ENCODE measurements at places on chromosomes 7 and 10.

GRCh38 chr10:68296843-68297663 lies 34.8 kb upstream of the HNRNPH3 start:
- no peak for DNase-seq

GRCh38 chr7:142414135-142414534 lies 156.3 kb upstream of the PRSS58 start:
- DNase-seq: no peak

DNA sequence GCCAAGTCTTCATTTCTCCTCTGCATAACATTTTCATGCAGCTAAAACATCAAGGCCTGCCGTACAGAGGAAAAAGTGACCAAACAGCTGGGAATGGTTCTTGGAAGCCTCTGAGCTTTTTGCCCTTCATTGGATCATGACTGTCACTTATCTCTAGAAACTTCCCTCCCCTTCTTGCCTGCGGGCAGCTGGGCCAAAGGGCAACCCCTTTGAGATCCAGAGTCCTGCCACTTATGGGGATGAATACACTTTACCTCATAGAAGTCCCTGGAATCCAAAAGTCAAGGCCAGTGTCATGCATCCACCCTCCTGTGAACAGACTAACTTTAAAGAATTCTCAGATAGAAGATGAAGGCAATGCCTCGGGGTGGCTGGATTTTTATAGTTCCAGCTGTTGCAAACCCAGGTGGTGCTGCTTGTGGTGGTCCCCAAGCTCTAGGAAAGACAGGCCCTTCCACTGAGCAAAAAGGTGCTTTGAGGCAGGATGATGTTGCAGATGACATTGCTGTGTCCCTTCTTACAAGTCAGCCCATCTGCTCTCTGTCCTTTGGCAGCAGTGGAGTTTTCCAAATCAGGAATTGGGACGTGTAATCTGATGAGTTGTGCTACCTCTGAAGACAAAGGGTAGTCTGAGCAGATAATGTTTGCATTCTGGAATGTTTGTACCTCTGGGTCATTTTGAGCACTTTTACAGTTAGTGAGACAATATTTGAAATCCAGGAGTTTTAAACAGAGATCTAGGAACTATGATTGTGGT lies 64.2 kb downstream of the LRMDA start:
- no peak for DNase-seq

- DNase-seq: no peak
Observed at GRCh38 chr7:14483663-14484062, 418.9 kb downstream of the DGKB start.

DNA sequence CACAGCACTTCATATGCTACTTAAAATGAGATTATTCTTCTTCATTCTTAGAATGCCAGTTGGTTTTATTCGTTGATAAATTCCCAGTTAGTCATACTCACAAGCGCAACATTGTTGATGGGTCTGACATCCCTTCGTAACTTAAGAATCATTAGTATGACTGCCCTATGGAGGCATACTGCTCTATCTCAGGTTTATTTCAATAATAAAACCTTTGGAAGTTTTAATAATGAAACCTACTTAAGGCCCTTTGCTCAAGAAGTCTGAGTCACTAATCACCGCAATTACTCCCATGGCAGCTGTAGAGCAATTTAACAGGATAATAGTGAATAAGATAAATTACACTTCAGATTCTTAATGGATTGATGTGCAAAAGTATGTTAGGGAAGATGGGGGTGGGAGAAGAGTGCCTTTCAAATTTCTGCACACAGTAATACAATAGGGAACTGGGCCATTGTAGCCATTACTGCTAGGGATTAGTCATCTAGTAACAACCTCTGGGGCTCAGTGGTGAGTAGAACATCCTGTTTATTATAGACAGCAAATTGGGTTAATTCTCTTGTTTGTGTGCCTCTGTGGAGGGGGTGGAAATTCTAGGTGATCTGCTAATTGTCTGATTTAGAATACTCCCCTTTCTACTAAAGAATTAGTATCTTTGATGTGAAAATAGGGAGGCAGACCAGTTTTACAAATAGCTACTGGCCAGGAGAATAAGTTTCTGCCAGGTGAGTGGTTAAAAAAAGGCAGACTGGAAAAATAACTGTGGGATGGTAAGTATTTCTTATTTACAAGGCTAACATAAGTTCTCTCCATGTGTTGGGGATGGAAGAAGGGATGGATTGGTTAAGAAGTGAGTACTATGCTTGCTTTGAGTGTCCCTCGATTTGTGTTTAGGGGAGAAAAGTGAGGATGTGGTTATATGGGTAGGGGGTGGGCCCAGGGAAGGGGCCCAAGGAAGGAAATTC lies 74.5 kb upstream of the VKORC1L1 start:
- DNase-seq: peak; percentile 3

- no peak for DNase-seq
Observed at GRCh38 chr10:86715156-86715795, 41.1 kb upstream of the BMPR1A start.

- DNase-seq: no peak
Observed at GRCh38 chr7:157760004-157760730, 423.4 kb downstream of the DNAJB6 start.

- no peak for DNase-seq
Observed at GRCh38 chr10:49827297-49827696, 65.2 kb upstream of the OGDHL start.

- no peak for DNase-seq
Observed at GRCh38 chr7:92809760-92810573, 26.4 kb downstream of the CDK6 start.

DNA sequence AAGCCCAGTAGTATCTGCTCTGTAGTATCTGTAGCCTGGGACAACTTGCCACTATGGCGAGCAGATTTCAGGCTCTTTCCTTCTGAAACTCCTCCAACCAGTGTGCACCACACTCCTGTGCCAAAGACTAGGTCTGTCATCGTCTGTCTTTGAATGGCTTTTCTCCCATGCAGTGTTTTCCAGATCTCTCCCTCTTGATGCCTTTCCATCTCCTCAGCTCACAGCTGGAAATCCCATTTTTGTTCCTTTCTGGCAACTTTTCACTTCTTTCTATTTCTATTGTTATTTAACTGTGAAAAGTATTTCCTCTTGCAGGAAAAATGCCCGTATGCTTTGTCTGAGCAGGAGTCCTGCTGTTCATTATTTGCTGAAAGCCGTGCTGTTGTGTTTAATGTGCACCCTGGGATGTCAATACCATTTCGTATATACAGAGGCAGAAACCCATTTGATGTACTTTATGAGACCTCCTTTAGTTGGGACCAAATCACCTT lies 373.7 kb downstream of the PHTF2 start:
- DNase-seq: no peak

- peak; percentile 57 for DNase-seq
Observed at GRCh38 chr7:26156451-26157420, 4.7 kb downstream of the NFE2L3 start.

- no peak for DNase-seq
Observed at GRCh38 chr7:46658281-46658680, 737.2 kb upstream of the IGFBP3 start.

GRCh38 chr10:96266118-96266770 lies 5.1 kb downstream of the BLNK start:
- DNase-seq: no peak

GRCh38 chr10:99143011-99143410 lies 92.6 kb downstream of the HPSE2 start:
- no peak for DNase-seq

DNA sequence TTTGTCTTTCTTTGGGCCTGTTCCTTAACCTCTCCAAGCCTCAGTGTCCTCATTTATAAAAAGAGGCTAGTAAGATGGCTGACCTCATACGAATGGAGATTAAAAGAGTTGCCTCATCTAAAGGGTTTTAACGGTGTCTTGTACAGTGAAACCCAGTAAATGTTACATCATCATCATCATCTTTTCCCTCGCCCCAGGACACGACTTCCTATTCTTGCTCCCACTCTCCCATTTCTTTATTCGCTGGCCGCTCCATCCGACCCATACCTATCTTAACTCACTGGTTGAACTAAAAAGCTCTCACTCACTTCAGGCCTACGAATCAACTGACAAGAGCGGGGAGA lies 554 bp downstream of the FRA10AC1 start:
- DNase-seq: no peak

DNA sequence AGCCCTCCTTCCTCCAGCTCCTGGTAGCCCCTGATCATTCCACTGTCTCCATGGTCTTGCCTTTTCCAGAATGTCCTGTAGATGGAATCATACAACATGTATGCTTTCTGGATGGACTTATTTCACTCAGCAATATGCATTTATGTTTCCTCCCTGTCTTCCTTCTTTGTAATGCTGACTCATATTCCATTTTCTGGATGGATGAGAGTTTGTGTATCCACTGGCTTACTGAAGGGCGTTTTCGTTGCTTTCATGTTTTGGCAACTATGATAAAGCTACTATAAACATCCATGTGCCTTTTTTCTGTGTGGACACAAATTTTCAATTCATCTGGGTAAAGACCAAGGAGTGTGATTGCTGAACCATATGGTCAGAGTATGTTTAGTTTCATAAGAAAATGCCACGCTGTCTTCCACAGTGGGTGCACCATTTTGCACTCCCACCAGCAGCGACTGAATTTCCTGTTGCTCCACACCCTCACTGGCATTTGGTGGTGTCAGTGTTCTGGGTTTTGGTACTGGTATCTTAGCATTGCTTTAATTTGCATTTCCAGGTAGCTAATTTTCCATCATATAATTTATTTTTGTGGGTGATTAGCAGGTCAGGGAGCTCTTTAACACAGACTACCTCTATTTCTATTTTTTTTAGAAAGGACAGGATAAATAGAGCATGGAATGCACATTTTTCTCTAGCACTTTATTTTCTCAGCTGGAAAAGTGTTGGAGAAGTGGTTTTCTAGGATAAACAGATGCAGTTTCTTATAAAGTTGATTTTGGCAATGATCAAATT lies 252.2 kb downstream of the WDR37 start:
- no peak for DNase-seq

DNA sequence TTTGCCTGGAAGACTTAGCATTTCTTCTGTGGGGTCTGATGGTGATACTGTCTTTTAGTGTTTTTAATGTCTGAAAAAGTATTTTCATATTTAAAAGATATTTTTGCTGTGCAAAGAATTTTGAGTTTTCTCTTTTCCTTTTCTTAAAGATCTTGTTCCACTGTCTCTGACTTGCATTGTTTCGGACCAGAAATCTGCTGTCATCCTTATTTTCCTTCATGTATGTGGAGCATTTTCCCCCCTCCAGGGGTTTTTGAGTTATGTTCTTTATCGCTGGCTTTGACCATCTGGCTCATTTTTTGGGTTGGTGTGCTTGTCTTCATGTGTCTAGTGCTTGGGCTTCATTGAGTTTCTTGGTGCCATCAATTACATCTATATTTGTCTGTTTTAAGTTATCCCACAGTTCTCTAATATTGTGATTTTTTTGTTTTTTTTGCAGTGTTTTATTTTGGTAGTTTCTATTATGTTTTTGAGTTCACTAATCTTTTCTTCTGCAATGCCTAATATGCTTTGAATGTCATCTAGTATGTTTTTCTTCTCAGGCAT lies 119.9 kb downstream of the MGMT start:
- DNase-seq: no peak

GRCh38 chr7:120293027-120293426 lies 20.1 kb downstream of the KCND2 start:
- no peak for DNase-seq

- DNase-seq: no peak
Observed at GRCh38 chr7:128153436-128153835, 87.6 kb upstream of the LEP start.

GRCh38 chr10:80855348-80855971 lies 317.8 kb downstream of the SH2D4B start:
- DNase-seq: no peak

DNA sequence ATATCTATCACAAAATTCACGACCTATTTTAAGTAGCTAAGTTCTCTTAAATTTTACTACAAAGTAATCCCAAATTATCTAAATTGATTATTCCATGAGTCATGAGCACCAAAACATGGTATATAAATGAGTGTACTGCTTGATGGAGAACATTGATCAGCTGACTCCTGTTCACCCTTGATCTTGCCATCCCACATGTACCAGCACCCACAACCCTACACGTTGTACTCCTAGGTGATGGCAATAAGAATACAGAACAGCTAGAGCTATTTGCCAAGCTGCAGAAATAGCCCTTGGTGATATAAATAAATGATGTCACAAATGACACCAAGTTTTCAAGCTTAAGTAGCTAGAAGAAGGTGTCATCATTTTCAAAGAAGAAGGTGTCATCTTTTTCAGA lies 235.5 kb downstream of the GRM8 start:
- DNase-seq: no peak

DNA sequence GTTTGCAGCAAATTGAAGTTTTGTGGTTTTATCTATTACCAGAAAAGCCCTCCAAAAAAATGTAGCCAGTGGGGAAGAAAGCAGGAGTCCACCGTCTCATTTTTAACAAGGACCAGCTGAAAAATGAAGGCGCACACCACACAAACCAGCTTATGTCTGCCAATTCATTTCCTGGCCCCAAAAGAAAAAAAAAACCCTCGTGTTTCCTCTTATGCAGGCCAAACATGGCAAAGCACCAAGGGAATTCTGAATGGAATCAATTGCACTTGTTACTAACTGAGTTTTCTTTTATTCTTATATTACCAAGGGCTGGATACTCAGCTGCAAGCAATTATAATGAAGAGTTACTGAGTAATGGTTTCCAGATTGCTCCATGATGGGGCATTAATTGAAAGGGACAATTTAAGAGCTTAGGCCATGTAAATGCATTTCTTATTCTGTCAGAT lies 428.3 kb upstream of the NPVF start:
- DNase-seq: no peak

- no peak for DNase-seq
Observed at GRCh38 chr7:122132341-122132740, 11.7 kb downstream of the AASS start.

DNA sequence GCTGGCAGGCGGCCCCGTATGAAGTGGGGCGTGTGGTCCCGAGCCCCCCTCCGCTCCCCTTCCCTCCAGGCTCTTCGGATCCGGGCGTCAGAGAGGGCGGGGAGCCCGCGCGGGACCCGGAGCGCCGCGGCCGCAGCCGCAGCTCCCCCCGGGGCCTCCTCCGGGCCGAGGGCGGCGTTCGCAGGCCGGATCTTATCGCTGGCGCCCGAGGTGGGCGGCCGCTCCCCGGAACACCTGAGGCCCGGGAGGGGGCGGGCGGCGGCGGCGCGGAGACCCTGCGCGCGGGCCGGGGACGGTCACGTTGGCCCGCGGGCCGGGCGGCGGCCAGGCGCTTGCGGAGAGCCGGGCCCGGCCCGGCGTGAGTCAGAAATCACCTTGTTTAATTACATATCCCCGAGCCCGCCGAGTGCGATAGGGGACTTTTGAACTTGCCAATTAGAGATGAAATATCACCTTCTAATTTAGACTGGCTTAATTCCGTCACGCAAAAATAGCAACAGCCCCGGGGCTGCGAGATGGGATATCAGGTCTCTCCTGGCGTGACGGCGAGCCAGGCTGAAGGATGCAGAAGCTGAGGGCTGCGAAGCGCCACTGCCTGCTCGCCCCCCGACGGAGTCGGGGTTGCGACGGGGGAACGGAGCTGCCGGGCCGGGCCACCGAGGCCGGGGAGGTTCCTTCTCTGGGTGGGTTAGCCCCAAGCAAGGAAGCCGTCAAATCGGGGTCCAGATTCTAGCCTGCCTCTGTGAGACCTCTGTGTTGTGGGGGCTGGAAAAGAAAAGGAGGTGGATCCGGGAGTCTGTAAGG lies 43.4 kb downstream of the LDB3 start:
- no peak for DNase-seq

All from smooth muscle cell of the brain vasculature (primary cell).